ENCODE measurements at places on chromosomes 7 and 10.

DNA sequence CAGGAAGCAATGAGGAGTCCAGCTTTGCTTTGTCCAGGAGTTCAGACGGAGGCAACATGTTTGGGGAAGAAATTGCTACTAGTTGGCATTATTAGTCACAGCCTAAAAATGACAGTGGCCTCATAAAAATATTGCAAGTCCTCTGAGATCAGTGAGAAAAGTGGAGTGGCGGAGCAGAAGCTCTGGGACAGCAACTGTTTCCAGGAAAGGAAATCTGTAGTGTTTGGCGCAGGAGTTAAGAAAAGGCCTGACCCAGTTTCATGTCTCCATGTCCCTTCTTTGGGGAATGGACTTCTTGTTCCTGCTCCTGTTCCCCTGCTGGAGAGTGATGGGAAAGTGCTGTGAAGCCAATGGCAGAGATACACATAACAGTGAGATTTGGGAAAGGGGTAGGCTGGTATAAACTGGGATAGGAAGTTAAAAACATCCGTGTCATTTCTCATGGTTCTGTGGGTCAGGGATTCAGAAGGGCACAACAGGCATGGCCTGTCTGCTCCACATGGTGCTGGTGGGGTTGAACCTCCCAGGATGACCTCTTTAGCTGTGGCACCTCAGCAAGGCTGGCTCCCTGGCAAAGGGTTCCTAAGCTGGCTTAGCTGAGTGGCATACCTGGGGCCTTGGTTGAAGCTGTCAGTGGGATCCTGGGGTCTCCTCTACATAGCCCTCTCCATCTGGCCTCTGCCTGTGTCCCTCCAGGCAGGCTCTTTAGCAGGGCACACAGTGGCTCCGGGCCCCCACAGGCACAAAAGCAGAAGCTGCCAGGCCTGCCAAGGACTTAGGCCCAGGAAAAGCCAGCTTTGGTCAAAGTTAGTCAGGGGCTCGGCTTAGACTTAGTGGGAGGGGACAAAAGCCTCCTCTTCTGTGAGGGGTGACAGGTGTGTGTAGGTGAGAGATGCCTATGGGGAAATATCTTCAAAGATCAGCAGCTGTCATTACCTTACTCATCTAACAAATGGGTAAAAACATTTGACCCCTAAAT lies 77.7 kb downstream of the WDFY4 start:
- DNase-seq: peak; percentile 5

DNA sequence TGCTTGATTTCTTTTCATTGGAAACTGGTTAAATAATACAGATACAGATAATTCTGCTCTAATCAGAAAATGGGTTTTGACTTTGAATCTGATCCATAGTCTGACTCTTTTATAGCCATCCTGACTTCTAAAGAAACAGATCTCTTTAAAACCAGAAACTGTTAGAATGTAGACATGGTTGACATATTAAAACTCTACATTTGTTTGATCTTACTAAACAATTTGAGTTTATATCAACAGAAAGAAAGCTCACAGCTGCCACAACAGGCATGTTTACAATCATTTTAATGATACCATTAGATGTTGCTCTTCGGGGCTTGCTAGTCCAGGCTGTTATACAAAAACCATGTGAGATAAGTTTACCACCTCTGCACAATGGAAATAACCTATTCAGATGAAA lies 193.0 kb upstream of the SEMA3A start:
- no peak for DNase-seq

GRCh38 chr7:134873253-134873652 lies 93.8 kb downstream of the CALD1 start:
- DNase-seq: peak; percentile 25

DNA sequence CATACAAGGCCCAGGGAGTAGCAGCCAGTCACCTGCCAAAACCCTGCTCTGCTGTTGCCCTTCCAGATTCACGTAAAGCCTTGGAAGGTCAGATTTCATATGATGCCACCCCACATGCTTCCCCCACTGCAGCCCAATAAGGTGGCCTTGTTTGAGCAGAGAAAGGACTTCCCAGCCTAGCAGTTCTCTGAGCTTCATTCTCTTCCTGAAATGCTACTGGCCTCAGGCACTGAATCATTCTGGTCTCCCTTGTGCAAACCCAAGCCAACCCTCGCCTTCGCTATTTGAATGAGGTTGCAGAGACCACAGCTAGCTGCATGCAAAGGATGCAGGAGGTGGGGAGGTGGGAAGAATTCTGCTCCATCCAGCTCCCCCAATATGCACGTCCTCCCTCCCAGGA lies 60.3 kb upstream of the PLXNA4 start:
- DNase-seq: no peak

- no peak for DNase-seq
These were observed 278.1 kb upstream of the TMEM229A start for GRCh38 chr7:124310934-124311390.

- no peak for DNase-seq
These were observed 27.0 kb downstream of the DCLRE1C start for GRCh38 chr10:14926722-14927416.

DNA sequence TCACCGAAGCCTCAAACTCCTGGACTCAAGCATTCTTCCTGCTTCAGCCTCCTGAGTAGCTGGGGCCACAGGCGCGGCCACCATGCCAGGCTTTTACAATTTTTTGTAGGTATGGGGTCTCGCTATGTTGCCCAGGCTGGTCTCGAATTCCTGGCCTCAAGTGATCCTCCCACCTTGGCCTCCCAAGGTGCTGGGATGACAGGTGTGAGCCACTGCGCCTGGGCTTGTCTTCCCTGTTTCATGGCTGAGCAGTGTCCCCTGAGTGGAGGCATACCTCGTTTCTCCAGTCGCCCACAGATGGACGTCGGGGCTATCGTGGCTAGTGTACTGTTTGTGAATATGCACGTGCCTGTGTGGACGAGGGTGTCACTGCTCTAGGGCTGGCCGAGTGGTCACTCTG lies 11.3 kb downstream of the INPP5A start:
- DNase-seq: no peak

DNA sequence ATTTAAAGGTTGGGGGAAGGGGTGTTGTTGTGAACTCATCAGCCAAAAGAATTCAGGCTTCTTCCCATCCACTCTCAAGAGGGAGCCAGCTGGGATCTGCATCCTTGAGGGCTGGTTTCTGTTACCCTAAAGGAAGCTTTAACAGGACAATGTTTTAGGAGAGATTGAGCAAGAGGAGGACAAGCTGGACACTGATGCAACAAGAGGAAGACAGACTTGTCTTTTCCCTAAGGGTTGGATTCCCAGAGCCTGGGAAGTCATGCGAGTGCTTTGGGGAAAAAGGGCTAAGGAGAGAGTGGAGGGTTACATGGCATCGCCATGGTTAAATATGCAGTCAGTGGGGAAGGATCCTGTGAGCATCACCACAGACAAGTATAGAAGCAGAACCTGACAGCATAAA lies 47.6 kb upstream of the PDE1C start:
- DNase-seq: no peak

- no peak for DNase-seq
These were observed 25.4 kb downstream of the FBH1 start for GRCh38 chr10:5915451-5915850.

- DNase-seq: peak; percentile 33
These were observed 932 bp downstream of the ESYT2 start for GRCh38 chr7:158828133-158829020.

DNA sequence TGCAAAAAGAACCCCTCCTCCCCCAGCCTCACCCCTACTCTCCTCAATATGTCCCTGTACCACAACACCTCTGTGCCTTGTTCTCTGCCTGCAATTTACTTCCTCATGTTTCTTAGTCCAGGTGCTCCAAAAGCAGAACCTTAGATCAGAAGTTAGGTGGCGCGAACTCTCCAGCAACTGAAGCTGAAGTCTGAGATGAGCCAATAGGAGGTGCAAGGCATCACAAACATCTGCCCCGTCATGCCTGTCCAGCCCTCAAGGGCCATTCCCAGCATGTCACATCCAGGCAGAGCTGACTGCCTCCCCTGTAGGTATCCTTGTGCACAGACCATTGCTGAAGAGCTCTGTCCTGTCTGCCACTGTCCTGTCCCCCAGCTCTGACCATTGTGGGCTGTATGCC lies 508.8 kb downstream of the GRID1 start:
- no peak for DNase-seq

- peak; percentile 77 for DNase-seq
These were observed at the start of gene MLXIPL for GRCh38 chr7:73623798-73624668. Gene MLXIPL, minus strand, starts transcription at chr7:73624522. Its CDS starts 30 bp downstream, at chr7:73624492.

GRCh38 chr7:143299346-143299745 lies 11.2 kb downstream of the CASP2 start:
- DNase-seq: peak; percentile 39

DNA sequence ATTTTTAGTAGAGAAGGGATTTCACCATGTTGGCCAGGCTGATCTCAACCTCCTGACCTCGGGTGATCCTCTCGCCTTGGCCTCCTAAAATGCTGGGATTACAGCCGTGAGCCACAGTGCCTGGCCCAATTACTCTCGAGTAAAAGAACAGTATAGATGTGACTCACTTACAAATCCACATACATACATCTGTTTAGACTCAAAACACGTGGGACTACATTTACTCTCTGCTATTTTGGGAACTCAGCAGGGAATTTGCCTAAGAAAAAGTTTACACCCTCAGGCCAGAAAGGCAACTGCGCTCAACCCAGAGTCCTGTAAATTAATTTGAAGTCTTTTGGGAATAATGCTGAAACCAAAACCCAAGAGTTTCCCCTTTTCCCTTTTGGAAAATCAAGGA lies 289.7 kb downstream of the KLF6 start:
- no peak for DNase-seq

GRCh38 chr7:155882596-155882995 lies 70.3 kb upstream of the SHH start:
- DNase-seq: no peak

DNA sequence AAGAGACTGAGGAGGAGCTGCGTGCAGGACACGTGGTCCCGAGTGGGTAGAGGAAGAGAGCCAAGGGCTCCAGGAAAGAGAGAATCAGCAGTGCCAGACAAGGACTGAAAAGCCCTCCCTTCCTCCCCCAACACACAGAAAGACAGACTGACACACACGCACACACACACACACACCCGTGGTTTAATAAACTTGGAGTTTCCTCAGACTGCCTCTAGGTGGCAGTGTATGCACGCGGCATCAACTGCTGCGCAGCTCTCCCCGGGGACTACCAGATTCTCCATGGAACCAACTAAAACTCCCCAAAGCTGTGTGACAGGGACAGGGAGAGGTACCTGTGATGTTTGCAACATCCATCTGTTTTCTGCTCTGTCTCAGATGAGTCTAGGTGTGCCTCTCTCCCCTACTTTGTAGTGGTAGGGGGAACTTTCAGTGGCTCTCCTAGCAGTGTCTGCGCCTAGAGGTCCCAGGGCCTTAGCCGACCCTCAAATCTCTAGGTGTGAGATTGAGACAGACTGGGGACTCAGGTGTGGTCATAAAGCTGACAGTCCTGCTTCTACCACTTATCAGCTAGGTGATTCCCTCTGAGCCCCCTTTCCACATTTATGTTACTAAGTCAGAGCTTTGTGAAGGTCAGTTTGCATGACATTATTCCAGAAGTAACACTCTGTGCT lies 9.3 kb upstream of the TSPAN14 start:
- peak; percentile 78 for DNase-seq

GRCh38 chr10:103986360-103986759 lies 19.4 kb downstream of the SLK start:
- peak; percentile 9 for DNase-seq

GRCh38 chr10:99057936-99058690 lies 177.5 kb downstream of the HPSE2 start:
- DNase-seq: no peak

GRCh38 chr10:17847585-17848296 lies 38.6 kb downstream of the MRC1 start:
- peak; percentile 12 for DNase-seq

DNA sequence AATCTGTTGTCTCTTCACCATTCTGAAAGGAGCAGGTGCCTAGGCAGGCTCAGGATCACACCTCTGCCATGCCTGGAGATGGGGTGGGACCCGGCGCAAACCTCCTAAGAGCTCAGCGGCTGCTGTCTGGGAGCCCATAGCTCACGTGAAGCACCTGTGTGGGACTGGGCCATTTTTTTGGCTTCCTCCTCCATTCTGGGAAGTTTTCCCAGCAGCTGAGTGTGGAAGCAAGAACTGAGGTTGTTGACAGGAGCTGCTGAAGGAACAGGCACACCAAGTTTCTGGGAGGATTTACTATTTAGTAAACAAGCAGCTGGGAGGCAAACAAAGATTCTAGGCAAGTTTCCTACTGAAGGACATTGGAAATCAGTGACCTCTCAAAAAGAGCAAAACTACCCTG lies 77.3 kb downstream of the FAM13C start:
- DNase-seq: no peak

DNA sequence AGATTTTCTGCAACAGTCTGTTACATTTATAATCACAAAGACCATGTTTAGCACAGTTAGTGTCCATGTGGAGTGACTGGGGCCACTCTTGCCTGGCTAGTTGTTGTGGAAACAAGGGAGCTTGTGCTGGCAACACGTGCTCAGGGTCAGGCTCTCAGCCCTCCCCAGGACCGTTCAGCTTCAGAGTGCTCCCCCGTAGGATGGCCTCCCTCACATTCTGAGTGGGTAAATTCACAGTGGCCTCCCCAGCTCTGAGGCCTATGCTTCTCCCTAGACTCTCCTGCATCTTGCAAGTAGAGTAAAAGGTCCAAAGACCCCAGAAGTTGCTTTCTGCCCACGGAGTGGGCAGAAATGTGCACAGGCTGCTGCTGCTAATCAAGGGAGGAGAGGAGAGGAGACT lies 122.3 kb downstream of the ADCY1 start:
- no peak for DNase-seq

DNA sequence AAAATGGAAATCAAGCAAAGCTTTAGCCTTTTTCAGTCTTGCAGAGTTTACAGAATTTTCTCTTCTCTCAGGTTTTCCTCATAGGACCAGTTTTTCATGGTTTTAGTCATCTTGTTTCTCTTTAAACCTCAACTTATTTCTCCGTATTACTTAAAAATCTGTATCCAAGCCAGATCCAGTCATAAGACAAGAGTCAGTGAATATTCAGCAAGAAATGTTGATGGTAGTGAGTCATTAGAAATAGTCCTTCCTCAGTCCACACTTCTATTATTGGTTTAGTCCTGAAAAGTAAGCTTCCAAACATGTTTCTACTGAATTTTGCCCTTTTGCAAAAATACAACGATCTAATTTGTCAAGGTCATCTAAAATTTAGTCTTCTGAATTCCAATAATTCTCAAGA lies 107.0 kb downstream of the VIM start:
- peak; percentile 69 for DNase-seq

GRCh38 chr7:81883801-81884393 lies 114.0 kb upstream of the HGF start:
- DNase-seq: no peak

DNA sequence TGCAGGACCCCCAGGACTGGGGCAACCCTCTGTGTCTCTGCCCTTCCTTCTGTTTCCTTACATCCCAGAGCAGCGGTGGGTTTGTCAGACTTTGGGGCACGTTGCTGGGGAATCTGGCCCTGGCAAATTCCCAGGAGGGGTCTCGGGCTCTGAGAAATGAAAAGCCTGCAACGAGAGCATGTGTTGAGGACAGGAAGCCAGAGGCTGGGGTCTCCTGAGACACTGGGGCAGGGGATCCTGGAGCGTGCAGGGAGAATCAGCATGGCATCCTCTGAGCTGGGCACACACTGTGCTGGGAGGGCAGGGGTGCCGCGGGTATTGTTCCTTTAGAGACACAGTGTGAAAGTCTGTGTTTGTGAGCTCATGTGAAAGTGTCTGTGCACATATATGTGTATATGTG lies 279.9 kb upstream of the PPP2R2D start:
- no peak for DNase-seq
